ENCODE measurements at places on chromosomes 16 and 17.

DNA sequence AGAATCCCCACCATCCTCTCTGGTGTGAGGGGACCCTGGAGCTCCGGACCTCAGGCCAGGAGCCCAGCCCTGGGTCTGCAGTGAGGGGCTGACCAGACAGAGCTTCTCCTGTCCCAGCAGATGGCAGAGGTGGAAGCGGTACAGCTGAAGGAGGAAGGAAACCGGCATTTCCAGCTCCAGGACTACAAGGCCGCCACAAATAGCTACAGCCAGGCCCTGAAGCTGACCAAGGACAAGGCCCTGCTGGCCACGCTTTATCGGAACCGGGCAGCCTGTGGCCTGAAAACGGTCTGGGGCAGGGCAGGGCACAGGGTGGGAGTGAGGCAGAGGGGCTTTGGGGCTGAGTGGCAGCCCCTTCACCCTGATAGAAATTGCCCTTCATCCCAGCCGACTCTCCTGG is 527 bp downstream of the UNC45B start:
- no peak for DNase-seq

GRCh38 chr16:5228369-5228768 is 130.8 kb upstream of the EEF2KMT start:
- no peak for DNase-seq

GRCh38 chr17:2631211-2631610 is 37.8 kb downstream of the PAFAH1B1 start:
- DNase-seq, result no peak

DNA sequence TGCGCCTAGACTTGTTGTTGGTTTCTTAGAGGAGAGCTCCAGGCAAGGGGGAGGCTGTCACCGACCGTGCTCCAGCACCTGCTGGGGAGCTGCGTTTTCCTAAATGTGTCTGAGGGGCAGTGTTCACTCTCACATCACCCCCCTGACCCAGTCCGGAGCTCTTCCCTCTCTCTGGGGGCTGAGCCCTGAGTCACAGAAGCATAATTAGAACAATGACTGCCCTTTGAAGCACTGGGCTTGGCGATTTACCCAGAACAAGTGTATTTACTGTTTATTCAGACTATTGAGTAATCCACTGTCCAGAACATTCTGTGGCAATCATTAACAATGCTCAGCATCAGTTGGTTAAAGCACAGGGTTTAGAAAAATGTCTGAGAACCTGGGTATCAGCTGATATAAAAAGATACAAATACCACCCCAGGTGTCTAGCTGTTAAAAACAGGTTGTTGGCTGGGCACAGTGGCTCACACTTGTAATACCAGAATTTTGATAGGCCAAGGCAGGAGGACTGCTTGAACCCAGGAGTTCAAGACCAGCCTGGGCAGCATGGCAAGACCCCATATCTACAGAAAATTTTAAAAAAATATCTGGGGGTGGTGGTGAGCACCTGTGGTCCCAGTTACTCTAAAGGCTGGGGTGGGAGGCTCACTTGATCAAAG is 8.1 kb downstream of the CES4A start:
- DNase-seq, result no peak

GRCh38 chr17:81992306-81993102 is 15.1 kb downstream of the ASPSCR1 start:
- DNase-seq, result no peak

DNA sequence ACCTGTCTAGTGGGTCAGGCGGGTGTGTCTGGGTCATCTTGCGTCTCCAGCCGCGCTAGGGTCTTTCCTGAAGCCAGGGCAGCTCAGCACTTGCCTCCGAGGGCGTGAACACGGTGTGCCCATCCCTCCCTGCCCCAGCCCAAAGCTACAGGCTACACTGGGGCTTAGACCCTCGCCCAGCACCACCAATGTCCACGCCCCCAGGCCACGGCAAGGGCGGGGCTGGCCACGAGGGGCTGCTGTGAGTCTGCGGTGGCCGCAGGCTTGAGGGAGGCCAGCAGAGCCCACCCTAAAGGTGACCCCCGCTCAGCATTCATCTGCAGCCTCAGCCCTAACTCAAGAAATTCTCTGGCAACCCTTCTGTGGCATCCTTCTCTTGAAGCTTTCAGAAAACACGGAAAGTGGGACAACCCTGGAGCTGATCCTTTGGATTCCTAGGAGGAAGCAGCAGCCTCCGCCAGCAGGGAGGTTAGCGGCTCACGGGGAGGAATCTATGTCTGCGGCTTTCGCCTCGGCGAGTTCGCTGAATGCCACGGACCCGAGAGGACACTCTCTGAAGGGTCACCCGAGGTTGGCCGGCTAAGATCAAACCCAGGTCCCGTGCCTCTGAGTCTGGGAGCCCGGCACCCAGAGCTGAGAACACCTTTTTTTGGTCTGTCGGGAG is 41.7 kb downstream of the TIMM22 start:
- DNase-seq, result peak; percentile 24

- DNase-seq, result no peak
Observed at GRCh38 chr16:89921131-89921701, 1.9 kb upstream of the TUBB3 start.

DNA sequence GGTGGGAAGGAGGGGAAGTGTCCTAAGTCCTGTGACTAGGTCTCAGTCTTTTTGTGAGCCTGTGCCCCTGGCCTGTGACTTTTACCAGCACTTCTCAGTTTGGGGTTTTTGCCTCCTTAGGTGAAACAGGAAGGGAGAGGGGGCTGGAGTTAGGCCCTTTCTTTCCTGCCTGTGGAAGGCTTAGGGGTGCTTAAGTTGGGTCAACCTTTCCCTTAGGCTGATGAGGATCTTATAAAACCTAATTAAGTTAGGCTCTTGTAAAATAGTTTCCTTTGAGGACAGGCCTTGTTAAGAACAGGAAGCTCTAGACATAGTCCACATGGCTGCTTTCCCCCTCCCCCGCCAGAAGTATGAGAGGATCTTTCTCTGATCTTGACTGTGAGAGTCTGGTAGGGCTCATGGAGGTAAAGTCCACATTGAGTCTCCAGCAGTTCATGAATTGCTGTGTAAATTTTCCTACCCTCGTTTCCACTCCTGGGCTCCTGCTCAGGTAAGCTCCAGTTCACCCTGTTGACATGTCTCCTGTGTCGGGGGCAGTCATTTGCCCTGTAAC is 17.0 kb upstream of the DNASE1 start:
- no peak for DNase-seq

DNA sequence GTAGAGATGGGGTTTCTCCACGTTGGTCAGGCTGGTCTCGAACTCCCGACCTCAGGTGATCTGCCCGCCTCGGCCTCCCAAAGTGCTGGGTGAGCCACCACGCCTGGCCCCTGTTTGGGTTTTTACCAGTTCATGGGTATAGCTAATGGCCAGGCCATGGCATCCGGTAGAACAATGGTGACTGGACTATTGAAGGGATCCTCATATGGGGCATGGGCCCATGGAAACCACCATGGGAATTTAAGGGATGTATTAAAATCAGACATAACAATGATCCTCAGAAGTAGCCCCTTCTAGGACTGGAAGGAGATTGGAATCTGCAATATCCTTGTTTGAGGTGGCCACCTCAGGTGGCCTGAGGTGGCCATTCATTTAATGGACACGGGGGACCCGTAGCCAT is 17.5 kb upstream of the GUCY2D start:
- DNase-seq, result no peak

- no peak for DNase-seq
Observed at GRCh38 chr17:80227156-80227555, 6.9 kb downstream of the SLC26A11 start.

DNA sequence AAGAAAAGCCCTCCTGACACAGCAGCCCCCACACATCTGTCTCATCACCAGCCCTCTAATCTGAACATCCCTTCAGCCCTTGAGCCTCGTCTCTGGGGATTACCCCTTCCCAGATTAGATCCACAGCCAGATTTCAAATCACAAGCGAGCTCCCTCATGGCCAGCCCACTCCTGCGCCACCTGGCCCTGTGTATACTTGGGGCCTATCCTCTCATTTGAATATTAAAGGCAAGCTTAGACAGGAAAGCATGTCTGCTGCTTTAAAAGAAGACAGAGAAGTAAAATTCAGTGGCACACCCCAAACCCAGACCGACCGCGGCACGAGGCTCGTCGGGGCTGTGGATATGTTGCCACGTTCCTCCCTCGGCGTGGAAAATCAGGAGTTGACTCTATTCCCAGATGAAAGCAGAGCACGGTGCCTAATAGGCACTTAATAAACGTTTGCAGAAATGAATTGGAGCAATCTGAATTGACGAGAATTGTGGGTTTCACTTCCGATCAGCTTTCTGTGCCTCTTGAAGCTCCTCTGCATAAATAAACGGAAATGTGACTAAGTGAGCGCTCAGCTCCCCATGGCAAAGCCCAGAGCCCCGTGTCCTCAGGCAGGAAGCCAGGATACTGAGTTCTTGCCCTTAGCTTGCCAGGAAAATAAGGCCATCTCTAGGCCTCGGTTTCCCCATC is 108.0 kb downstream of the CCDC182 start:
- DNase-seq, result peak; percentile 98

- no peak for DNase-seq
Observed at GRCh38 chr16:25140459-25140858, 28.9 kb downstream of the LCMT1 start.

DNA sequence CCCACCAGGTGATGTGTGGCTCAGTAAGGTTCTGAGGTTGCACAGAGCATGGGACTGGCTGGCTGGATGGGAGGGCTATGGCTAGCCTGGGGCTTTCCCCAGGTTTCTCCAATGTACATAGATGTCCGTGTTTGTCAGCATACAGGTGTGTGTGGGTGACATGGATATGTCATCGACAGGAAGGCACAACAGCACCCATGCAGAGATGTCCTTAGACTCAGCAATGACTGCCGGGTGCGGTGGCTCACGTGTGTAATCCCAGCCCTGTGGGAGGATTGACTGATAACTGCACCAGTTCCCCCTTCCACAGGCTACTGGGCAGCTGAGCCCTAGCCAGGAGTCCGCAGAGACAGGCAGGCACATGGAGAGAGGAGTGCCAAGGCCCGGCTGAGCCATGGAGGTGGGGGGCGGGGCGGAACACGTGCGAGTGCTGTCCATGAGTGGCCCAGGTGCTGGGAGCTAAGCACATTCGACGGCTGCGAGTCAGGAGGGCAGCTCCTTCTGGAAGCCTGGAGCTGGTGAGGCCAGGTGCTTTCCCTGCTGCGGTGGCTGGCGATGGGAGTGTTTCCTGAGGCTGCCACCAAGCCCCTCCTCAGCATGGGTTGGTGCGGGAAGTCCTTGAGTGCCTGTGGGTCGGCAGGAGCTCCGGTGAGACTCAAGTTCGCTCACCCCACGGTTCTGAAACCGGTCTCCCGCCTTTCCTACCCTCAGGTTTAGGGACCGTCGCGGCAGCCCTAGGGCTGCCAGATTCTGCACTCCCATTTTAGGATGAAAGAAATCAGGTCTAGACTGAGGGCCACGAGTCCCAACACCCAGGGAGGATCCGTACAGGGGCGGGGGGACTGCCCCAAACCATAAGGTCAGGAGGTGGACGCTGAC is 858 bp upstream of the ASPSCR1 start:
- peak; percentile 55 for DNase-seq

- peak; percentile 18 for DNase-seq
Observed at GRCh38 chr17:60421273-60422161, 772 bp upstream of the CHCT1 start.

GRCh38 chr17:77332034-77332971 is 191.5 kb downstream of the SEC14L1 start:
- DNase-seq, result no peak

DNA sequence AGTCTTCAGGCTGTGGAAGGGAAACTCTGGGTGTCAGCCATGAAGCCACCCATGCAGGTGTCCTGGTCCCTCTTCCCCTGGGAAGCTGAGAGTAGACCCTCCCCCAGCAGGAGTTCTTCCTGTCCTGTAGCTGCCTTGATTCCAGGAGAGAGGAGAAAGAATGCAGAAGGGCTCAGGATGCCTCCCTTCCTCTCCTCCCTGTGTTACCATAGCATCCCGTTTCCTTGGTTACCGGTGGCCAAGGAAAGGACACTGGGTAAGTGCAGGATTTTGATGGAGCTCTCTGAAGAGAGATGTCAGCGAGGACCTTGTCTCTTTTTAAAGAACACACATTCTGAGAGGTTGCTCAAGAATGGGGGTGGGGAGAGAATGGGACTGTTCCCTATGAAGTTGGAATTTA is 304.1 kb upstream of the N4BP1 start:
- no peak for DNase-seq

DNA sequence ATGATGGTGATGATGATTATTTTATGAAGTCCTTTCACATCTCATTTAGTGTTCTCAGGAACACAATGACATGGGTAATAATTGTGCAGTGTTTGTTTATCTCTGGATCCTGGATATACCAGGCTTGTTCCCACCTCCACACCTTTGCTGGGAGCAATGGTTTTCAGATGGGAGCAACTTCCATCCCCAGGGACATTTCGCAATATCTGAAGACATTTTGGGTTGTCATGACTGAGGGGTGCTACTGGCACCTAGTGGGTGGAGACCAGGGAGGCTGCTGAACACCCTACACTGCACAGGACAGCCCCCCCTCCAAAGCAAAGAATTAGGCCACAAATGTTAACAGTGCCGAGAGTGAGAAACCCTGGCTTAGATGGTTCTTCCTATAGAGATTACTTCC is 13.5 kb upstream of the SALL1 start:
- DNase-seq, result no peak

DNA sequence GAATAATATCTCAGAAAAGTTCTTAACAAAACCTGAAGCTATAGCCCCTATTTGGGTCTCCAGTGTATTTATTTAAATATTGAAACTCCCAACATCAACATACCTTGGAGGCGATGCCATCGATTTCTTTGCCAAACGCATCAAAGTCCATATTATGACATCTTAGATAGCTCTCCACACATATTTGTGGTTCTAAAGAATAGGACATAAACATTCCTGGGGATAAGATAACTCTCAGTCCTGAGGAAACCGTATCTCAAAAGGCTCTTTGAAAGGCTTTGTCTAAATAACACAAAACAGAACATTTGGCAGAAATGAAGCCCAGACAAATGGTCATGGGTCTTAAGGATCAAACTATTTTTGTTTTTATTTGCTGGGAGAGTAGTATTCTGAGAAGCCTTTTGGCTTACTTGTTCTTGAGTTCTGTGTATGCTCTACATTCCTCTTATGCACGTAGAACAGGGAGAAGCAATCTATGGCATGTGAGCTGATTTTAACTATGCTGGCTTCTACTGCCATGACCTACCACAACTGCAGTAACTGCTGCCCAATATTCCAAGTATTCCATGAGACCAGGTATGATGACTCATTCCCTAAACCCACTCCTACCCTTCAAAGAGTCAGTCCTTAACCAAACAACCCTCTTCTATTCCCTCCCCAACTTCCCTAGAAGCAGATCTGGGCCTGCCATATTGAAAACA is 279.0 kb upstream of the ZFHX3 start:
- no peak for DNase-seq

GRCh38 chr16:4245077-4245791 is 3.4 kb upstream of the SRL start:
- peak; percentile 80 for DNase-seq

All from NCI-H2171 treated with DMSO at 0.1 percent for 48 hours (cell line).